Adrenal gland (tissue), 19 donors: ENCODE measurements at places on chromosomes 4 and X.

DNA sequence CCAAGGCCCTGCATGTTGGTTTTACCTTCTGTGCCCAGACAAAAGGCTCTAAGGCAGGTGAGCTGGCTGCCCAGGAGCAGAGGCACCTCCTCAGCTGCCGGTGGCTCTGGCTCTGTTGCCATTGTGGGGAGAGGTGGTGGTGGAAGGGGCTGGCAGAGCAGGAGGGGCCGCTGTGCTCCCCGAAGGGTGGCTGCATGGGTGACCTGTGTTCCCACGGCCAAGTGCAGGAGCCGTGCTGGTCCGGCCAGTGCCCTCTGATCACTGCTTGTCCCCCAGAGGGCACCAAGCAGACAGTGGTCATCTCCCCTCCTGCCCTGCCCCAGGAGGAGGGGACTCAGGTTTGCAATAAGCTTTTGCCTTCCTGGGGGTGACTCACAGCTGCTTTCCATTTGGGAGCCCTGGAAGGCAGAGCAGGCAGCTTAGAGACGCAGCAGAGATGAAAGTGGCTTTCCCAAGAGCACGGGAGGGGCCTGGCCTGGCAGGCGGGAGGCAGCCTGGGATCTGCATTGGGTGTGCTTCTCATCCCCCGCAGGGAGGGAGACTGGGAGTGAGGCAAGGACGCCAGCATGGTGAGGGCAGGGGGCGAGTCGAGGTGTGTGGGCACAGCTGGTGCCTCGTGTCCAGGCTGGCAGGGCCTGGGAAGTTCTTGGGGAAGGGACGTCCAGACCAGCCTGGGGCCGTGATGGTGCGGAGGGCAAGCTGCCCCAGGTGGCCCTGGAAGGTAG is 28.7 kb downstream of the DOK7 start:
- no peak for DNase-seq

- no peak for DNase-seq
Observed at GRCh38 chr4:39533541-39533940, 6.3 kb upstream of the UGDH start.

DNA sequence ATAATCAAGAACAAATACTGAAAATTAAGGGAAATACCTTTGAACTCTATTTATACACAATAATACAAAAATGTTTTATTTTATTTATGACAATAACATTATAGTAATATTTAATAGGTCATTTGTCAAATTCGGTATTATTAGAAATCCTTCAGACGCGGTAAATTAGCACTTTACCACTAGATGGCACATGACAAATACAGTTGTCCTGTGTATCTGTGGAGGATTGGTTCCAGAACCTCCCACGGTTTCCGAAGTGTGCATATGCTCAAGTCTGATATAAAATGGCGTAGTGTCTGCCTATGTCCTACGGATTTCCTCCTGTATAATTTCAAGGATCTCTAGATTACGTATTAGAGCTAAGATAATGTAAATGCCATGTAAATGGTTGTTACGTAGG is 8.1 kb upstream of the LINC00632 start:
- DNase-seq, result no peak

DNA sequence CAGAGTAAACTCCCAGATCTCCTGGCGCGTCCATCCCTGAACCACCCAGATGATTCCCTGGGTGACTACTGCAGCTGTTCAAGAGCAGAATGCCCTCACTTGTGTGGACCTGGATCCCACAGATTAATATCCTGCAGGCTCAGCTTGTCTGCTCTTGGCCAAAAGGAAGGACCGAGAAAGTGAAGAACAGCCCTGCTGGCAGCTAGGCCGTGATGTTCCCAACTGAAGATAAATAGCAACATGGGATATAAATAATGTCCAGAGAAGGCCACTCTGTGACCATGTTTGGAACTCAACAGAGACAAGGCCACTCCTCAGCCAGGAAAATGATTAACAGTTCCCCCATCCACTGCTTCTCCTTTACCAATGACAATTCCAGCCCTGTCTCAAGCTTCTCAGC is 21.5 kb downstream of the SUPT20HL2 start:
- peak; percentile 19 for DNase-seq

DNA sequence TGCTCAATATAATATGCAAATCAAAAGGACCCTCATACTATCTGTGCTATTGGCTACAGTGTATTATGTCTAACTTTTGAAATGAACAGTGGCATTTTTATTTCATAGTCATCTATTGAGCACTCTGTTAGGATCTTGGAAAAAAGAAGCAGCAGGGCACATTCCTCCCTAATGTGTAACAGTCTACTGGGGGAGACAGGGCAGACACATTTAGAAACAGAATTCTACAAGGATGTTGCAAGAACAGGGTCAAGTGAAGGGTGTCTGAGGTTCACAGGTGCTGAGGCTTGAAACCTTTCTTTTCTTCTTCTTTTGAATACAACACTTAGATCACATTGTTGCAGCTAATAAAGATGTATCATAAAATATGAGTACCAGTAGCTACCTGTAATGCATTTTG is 129.7 kb upstream of the SLC4A4 start:
- no peak for DNase-seq

- DNase-seq, result no peak
Observed at GRCh38 chr4:48815483-48815882, 15.4 kb upstream of the OCIAD1 start.

GRCh38 chr4:136637071-136637777 is 895.1 kb downstream of the PCDH18 start:
- DNase-seq, result no peak

DNA sequence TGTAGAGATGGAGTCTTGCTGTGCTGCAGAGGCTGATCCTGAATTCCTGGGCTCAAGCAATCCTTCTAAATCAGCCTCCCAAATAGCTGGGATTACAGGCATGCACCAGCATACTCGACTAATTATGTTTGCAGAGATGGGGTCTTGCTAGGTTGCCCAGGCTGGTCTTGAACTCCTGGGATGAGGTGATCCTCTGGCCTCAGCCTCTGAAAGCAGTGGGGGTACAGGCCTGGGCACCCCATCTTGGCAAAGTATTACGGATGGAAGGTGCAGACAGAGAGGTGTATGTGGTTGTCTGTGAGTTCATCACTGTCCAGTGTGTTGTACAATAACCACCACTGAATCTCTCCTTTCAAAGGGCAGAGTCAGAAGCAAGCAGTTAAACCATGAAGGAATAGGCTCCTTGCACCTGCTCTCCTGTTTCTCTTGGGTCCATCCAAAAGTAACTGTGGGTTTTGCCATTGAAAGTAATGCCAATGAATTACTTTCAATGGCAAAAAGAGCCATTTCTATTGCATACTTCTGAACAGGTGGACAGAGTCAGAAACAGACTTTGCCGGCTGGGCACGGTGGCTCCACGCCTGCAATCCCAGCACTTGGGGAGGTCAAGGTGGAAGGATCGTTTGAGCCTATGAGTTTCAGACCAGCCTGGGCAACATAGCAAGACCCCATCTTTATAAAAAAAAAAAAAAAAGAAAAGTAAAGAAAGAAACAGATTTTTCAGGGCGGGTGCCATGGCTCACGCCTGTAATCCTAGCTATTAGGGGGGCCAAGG is 7.0 kb upstream of the AKAP17A start:
- no peak for DNase-seq

DNA sequence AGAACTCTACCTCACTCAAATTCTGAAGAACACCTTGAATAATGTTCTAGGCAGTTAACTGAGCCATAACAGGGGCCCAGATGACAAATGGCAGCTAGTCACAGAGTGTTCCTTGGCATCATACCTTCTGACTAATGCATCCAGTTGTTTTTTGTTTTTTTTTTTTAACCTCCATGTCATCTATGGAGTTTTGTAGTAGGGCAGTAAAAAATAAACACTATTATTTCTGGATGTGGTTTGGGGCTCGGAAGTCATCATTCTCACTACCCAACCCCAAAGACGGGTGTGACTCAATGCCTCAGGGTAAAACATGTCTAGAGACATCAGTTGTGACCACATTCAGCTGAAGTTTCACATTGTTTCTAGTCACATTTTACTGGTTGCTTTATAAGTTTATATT is 31.2 kb upstream of the MCF2 start:
- DNase-seq, result no peak

DNA sequence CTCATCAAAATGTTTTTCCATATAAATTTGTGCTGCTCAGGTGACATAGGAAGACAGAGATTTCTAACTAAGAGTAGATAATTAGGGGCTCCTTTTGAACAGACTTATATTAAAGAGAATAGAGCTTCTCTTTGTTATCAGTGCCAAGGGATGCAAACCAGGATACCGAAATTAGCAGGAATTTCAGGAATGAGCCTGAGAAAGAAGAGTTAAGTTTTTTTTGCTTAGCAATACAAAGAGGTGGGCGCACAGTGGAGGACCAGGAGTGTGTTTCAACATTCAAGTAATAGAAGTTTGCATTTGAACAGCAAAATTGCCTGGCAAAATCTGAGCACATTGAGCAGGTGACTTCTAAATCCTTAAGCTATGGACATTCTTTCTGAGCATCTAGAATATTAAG is 541.3 kb downstream of the GBA3 start:
- DNase-seq, result no peak

- no peak for DNase-seq
Observed at GRCh38 chr4:11189756-11190155, 238.9 kb downstream of the HS3ST1 start.

DNA sequence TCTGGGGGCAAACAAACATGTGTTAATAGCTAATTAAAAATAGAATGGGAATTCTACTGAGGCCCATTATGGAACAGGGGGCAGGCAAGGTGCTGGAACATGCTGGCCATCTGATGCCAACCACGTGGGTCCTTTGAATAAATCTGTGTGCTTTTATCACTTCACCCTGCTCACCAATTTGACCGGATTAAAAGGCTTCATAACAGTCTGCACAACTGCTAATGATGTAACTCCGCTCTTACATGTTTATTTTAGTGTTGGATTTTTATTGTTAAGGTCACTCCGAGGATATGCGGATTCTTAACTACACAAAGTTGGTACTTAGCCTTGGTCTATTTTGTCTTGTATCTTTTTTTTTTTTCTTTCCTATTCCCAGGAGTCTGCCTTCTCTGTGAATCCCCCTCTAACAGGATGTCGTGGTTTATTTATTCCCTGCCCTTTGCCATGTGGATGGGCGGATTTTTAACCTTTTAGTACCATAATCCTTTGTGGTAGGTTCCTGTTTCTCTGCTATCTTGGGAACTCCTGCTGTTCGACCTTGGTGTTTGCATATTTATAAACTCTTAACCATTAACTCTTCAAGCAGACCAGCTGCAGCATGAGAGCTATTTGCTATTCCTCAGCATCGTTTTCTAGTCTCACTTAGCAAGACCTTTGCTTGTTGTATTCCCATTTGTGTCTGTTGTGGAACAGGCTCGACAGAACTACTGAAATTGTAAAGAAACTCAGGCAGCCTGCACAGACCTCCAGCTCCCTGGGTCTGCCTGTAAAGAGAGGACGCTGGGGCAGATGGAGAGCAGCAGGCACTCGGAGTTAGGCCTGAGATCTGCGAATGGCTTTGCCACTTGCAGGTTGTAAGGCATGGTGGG is 38.0 kb downstream of the TRIM2 start:
- DNase-seq, result no peak

DNA sequence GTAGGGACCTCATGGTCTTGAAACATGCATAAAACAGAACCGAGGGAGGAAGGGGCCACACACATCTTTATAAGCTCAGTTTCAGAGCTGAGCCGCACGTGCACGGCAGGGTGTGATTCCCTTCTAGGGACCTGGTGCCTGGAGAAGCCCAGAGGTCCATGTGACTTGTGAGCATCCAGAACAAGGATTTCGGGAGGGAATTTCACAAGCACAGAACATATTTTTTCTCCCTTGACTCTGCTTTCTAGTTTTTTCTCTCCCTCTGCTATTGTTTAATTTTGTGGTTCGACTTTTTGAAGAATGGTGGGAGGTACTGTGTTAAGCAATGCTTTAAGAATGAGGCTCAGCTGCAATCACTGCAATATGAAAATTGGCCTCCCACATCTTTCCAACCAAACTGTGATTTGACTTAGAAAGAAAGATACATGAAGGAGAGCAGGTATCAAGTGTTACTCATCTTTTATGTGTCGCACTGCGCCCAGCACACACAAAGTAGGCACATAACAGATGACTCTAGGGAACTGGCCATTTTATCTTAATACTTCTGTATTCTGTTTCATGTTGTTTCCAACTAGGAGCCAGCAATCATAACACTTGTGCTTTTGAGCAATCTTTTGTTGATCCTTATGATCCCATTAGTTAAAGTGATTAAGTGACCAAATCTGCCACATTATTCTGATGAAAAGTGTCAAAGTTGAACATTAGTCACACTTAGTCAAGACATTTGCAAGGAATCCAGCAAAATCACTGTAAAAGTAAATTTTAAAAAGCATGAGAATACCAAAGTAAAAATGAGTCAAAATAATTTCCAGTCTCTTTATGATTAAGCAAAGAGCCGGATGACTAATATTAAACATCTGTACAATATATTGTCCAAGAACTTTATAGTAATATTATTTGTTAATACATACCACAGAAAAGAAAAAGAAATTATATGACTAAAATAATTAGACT is 86.4 kb downstream of the SHISA3 start:
- no peak for DNase-seq

DNA sequence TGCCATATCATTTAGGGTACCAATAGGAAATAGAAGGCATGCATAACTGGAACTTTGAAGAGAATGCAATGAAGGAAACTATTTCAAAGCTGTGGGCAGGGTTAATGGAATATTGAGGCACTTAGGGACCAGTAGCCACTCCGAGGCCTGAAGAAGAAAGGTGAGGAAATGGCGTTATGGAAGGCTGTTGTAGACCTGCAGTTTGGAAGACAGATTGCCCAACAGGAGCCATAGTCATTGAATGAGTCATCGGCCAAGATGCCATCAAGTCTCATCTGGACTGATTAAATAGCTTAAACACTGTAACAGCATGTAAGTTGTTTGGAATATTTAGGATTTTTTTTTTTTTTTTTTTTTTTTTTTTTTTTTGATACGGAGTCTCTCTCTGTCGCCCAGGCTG is 11.6 kb downstream of the CXCL13 start:
- DNase-seq, result no peak

- DNase-seq, result no peak
Observed at GRCh38 chr4:15914736-15915135, 23.8 kb downstream of the FGFBP1 start.
